ENCODE measurements at places on chromosomes 1 and 21.

- DNase-seq = peak; percentile 53
These were observed 2.7 kb downstream of the TMEM200B start for GRCh38 chr1:29120947-29121485.

- no peak for DNase-seq
These were observed 114.9 kb downstream of the SIK1 start for GRCh38 chr21:43312011-43312410.

DNA sequence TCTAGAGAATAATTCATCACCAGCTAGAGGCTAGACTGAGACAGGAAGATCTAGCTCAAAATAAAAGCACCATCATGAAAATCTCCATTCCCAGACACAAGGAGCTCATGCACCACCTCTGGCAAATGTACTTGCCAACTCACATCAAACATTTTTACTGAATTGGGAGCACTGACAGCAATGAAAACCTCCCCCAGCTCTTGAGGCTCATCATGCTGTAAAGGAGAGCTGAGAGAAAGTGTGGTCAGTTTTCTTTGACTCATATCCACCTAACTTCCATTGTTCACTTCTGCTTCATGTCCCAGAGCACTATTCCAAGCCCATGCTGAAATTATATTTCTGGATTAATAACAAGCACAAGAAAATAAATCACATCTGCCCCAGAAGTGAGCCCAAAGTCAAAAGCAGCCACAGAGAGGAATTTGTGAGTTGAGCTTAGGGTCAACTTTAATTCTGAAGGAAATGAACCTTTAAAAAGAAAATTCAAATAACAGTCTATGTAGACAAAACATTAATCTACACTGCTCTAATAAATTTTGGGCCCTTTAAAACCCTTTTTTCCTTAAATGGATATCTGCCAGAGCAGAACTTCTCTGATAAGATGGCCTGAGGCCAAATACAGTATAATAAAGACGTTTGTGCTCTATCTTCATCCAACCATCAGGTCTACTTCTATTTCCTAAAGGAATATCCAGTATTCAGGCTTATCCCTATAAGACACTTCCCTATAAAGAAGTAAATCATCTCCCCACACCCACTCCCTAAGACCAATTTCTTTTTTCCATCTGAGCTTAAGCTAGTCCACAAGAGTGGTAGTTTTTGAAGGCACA, 85.9 kb upstream of the ADAM30 start:
- no peak for DNase-seq

GRCh38 chr1:30462826-30463425, 260.5 kb downstream of the MATN1 start:
- DNase-seq = no peak

Data from NCI-H1436 (cell line).